Stimulated activated CD4-positive, alpha-beta T cell treated with anti-CD3 and anti-CD28 coated beads, Interleukin-1b, Interleukin-23, amount 100 ng/mL, for 1 hour (primary cell): ENCODE measurements at places on chromosomes 6 and 20.

- no peak for DNase-seq
Observed at GRCh38 chr6:138803861-138804260, 8.0 kb downstream of the ECT2L start.

DNA sequence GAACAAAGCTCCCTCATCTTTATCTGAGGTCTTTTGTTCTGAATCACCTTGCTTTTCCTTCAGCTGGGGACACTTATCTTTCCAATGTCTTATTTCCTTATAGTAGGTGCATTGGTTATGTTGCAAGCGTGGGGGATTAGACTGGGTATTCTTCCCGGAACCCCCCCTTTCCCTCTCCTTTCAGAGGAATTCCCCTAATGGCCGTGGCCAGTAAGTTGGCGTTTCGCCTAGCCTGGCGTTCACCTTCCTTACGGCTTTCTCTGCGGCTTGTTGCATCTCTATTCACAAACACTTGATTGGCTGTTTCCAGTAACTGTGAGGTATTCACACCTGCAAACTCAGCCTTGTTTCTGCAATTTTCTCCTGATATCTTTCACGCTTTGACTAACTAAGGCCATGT, 32.8 kb upstream of the FABP7 start:
- no peak for DNase-seq

DNA sequence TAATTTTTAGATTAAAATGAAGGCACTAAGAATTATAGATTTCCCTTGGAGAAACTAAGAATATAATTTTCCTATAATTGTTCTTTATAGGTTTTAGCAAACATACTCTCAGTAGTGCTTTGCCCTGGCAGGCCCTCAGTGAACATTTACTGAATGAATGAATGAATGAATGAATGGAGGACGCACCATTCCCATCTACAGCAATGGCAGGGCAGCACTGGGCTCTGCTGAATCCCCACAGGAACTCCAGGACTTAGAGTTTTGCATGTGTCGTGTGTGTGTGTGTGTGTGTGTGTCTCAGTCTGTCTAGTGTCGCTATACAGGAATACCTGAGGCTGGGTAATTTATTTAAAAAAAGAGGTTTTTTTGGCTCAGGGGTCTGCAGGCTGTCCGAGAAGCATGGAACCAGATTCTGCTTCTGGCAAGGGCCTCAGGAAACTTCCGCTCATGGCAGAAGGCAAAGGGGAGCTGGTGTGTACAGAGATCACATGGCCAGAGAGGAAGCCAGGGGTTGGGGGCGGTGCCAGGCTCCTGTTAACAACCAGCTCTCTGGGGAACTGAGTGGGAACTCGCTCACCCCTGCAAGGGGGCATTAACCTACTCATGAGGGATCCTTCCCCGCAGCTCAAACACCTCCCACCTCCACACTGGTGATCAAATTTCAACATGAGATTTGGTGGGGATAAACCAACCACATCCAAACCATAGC, 20.1 kb downstream of the RNASET2 start:
- no peak for DNase-seq

GRCh38 chr20:21569586-21569985, 55.7 kb upstream of the NKX2-2 start:
- no peak for DNase-seq

- no peak for DNase-seq
Observed at GRCh38 chr20:37552415-37552814, 24.7 kb upstream of the BLCAP start.

DNA sequence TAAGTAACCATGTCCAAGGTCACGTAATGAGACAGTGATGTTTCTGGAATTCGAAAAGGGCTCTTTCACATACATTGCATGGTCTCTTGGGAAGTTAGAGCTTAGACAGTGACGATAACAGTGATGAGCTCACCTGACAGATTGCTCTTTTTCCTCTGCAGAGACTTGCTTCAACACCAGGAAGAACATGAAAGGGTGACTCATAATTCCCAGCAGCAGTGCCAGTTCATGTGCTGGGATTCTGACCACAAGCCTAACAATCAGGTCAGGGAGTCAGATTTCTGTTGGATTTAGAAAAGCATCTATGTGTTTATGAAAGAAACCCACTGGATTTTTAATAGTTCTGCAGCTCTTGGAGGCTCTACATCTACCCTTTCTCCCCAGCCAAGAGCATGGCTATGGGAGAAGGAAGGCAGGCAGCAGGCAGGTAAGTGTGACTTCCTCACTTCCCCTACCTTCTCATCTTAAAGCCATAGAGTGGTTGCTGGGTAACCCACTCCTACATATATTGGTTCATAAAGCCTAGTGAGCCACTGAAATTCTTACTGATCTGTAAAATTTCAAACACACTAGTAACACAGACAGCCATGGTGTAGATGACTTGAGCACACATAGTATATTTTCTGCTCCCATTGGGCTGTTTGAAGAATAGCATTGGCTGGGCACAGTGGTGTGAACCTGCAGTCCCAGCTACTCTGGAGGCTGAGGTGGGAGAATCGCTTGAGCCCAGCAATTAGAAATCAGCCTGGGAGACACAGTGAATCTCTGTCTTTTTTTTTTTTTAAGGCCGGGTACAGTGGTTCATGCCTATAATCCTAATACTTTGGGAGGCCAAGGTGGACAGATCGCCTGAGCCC, 44.4 kb upstream of the LOC128125822 start:
- no peak for DNase-seq
